ENCODE measurements at places on chromosomes 5 and 9.

- DNase-seq = no peak
Measured at GRCh38 chr5:65126542-65127069, 355.1 kb downstream of the ADAMTS6 start.

DNA sequence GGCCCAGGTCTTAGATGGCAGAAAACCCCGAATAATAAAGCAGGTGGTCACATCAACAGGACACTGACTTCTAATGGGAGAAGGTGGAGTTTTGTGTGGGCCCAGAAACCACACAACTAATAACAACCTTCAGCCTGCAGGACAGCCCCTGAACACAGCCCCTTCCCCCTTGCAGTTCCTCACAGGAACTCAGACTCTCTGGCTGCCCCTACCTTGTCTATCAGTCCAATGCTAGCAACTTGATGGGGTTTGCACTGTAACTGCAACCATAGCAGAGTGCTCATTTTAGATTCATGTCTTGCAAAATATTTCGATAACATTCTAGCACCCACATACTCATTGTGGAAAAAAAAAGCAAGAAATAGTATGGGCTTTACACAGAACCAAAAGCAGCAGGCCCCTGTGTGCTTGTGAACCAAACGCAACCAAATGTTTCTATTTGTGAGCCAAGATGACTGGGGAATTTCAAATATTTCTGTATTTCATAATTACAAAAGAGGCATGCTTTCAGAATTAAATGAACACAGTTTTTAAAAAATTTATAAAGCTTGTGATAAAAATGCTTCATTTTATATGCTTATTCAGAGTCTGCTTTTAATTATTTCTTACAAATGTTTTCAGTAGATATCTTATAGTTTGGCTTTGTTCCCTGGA, 62.7 kb upstream of the PDE4D start:
- no peak for DNase-seq

DNA sequence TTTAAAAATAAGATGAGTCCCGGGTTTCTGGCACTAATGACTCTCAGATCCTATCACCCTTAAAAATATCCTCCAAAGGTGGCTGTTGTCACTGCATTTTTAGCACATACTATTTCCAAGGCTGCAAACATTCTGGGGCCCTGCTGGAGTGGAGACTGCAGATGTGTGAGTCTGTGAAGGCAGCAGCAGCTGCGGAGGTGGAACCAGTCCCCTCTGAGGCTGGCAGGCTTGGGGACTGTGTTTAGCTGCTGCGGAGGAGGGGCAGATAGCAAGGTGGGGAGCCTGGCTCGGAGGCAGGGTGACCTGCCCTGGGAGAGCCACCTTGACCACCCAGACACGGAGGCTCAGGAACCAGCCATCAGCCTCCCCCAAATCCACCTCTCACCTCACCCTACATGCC, 77.0 kb downstream of the C5orf15 start:
- DNase-seq = no peak

DNA sequence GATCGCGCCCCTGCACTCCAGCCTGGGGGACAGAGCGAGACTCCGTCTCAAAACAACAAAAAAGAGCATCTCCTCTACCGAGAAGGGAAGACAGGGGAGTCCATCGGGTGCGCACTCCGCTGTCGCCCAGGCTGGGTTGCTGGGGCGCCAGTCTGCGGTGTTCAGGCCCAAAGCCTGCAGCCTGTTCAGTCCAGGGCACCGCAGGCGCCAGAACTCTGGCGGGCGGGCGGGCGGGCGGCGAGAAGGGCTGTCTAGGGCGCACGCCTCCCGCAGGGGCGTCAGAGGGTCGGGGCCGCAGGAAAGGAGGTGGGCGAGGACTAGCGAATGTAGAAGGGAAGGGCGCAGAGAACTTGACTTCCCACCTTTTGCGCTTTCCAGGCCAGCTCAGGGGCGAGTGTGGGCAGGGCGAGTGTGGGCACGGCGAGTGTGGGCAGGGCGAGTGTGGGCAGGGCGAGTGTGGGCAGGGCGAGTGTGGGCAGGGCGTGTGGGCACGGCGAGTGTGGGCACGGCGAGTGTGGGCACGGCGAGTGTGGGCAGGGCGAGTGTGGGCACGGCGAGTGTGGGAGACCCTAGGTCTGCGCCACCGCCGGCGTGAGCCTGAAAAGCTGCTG, 10.5 kb downstream of the PROP1 start:
- no peak for DNase-seq

DNA sequence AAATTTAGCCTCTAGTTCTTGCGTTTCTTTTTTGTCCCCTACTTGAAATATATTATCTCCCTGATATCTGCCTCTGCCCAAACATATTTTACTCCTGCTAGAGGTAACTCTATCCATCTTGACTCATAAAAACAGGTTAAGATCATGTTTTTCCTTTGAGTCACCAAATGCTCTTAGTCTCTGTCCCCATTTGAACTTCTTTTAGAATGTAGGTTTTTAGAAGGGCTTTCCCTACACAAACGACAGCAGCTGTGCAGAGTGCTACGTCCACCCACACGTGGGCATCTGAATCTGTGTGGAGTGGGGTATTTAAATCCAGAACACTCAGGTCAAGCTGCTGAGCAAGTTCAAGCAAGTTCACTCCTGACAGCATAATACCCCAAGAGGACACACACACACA, 2.2 kb downstream of the HSD17B3 start:
- no peak for DNase-seq

DNA sequence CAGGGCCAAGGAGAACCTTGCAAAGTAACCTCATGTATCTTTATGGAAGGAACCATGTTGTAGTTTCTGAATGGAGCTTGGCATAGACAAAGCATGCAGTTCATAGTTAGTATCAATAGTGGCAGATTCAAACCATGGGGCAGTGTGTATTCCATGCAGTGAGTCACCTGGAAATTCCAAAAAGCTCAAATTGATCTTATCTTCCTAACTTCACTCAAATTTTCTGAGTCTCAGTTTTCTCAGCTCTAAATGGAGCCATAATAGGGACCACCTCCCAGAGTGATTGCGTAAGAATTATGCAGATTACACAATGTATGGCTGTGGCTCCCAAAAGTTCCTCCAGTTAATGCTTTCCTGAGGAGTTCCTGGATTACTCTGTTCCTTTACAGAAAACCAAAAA, 549.9 kb upstream of the KLF4 start:
- DNase-seq = no peak

- no peak for DNase-seq
Measured at GRCh38 chr5:87053146-87053545, 214.5 kb upstream of the RASA1 start.

GRCh38 chr5:113267361-113267900, 167.4 kb downstream of the TSSK1B start:
- DNase-seq = no peak

DNA sequence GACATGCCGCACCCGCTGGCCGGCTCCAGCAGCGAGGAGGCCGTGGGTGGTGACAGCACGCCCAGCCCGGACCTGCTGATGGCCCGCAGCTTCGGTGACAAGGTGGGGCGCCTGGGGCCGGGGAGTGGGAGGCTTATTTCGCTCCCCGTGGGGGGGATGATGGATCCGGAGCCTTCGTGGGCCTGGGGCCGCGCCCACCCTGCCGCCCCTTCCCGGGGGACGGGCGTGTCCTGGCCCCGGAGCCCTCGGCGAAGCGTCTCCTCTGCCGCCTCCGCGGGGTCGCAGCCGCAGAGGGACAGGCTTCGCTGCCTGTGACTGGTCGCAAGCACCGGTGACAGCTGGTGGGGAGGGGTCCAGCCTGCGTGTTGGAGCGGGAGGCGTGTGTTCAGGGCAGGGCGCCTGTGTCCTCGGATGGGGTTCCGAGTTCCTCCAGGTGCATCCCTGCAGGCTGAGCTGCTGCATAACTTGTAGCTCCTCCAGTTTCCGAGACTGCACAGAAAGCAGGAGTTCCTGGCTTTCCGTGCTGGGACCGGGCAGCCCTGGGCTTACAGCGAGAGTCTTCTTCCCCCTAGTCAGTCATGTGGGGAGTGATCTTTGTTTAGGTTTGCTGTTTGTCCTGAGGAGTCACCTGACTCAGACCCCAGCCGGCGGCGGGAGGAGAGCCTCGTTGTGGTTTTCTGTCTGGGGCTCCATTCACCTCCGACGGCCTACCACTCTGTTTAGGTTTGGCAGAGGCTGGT, 666 bp downstream of the SNX30 start:
- DNase-seq = no peak

GRCh38 chr5:5816960-5817359, 394.5 kb downstream of the ICE1 start:
- DNase-seq = no peak

DNA sequence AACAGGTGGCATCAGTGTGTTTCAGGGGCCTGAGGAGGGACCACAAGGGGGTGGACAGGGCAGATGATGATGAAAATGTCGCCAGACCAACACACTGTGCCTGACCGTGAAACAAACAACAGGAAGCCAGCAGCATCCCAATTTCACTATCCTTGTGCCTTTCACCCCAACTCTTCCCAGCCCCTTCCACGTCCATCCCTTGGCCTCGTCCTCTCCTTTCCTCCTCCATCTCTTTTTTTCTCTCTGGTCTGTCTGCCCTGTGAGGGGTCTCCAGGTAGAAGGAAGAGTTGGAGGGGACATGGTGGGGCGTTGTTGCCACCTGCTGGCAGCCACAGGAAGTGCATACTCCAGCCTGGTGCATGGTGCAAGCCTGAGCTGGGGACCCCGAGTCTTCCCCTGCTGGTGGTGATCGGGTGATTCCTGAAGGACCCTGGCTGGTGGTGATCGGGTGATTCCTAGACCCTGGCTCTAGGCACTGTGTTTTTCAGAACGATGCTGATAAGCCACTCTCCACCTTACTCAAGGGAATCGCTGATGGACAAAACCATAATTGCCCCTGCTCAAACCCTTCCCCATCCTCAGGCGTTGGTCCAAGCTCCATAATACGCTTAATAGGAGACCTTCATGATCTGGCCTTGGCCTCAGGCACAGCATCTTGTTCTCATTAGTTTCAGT, 21.7 kb upstream of the NSD1 start:
- DNase-seq = no peak

GRCh38 chr5:10192309-10192708, 57.4 kb downstream of the ATPSCKMT start:
- DNase-seq = peak; percentile 30

GRCh38 chr9:86589730-86590129, 235.5 kb upstream of the TUT7 start:
- no peak for DNase-seq

- DNase-seq = no peak
Measured at GRCh38 chr5:171673328-171673727, 112.3 kb upstream of the SMIM23 start.

DNA sequence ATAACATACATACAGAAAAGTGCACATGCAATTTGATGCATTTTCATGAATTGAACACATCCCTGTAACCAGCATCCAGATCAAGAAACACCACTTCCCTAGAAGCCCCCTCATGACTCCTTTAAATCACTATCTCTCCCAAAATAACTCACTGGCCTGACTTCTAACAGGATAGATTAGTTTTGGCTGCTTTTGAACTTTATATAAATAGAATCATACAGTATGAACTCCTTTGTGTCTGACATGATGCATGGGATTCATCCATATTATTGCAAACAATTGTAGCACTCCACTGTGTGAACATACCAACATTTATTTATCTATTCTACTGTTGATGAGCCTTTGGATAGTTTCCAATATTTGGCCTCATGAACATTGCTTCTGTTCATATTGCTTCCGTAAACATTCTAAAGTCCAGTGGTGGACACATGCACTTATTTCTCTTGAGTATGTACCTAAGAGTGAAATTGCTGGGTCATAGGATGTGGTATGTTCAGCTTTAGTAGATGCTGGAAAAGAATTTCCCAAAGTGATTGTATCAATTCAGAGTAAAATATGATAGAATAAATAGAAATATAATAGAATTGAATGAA, 148.7 kb upstream of the GDNF start:
- DNase-seq = no peak

DNA sequence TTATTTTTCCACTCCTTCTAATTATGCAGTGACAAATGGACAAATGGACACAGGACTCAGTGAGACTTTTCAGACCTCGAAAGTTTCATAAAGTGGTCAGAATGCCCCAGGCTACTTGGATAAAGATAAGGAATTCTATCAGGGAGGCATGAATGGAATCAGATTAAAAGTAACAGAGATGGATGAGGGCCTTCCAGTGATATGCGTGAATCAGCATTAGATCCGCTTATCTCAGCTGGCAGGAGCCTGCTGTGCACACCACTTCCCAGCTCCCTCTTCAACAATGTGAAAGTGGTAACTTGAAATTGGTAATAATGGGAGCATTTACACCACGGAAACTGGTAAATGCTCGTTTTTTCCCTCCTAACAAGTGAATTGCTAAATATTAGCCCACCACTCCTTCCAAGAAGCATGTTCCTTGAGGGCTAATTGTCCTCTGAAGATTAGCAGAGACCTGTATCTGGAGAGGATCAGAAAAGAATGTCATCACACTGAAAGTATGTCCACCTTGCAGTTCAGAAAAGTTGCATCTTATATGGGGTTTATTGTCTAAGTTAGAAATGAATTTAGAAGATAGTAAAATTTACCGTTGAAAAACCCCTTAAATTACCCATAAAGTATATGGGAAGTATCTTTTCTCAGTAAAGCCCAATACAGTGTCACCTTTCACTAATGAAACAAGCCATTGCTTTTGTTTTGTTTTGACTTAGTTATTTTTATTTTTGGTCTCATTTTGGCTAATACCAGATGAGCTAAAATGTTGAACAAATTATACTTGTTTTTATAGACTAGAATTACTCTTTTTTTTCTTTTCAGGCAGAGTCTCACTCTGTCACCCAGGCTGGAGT, 125.3 kb downstream of the DPYSL3 start:
- no peak for DNase-seq

- no peak for DNase-seq
Measured at GRCh38 chr5:56112526-56113121, 117.9 kb upstream of the IL6ST start.

- DNase-seq = no peak
Measured at GRCh38 chr9:126327714-126328185, 1.1 kb downstream of the MVB12B start.

- DNase-seq = no peak
Measured at GRCh38 chr5:111159845-111160244, 64.3 kb upstream of the CAMK4 start.

GRCh38 chr9:17882688-17883594, 304.1 kb downstream of the SH3GL2 start:
- no peak for DNase-seq

- DNase-seq = no peak
Measured at GRCh38 chr9:95286151-95286550, 31.4 kb downstream of the FANCC start.

- no peak for DNase-seq
Measured at GRCh38 chr9:135008416-135008815, 79.1 kb upstream of the OLFM1 start.

DNA sequence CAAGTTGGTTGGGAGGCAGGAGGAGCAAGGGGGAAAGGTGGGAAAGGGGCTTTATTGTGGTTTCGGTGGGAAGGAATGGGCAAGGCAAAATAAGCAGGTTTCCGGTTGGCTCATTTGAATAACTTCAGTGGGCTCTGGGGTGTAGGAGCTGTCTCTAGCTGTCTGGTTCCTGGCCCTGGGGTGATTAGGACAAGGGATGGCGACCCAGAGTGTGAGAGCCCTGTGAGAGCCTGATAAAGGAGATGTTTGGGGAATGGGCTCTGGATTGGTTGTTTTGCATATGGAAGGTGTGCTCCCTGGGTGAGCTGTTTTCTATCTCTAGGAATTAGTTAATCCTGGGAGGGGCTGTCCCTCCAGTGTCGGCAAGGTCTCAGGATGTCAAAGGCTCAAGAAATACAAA, 15.4 kb downstream of the ANKRD34B start:
- DNase-seq = no peak

GRCh38 chr9:124471761-124472160, 21.5 kb downstream of the ADGRD2 start:
- no peak for DNase-seq

GRCh38 chr5:159805021-159805420, 111.3 kb upstream of the ADRA1B start:
- DNase-seq = no peak
